ENCODE measurements at places on chromosomes 6 and 20.

DNA sequence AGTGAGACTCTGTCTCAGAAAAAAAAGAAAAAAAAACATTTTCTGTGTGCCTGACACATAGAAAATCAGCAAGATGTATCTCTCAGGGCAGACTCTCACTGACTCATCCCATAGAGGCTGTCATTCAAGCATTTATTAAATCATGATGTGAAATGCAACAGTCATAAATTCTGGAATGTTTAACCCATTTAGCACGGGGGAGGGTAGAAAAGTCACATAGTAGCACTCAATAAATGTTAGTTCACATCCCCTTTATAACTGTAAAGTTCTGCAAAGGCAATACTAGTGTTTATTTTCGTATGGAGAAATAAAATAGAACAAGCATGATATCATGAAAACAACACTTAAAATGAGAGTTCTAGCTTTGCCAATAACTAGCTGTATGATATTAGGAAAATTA, 15.5 kb upstream of the CARMIL1 start:
- no peak for DNase-seq

- DNase-seq, result no peak
Measured at GRCh38 chr20:16596991-16597390, 23.7 kb upstream of the KIF16B start.

- no peak for DNase-seq
Measured at GRCh38 chr6:155491421-155491820, 35.8 kb upstream of the NOX3 start.

- no peak for DNase-seq
Measured at GRCh38 chr20:50304923-50305635, 114.4 kb downstream of the CEBPB start.

GRCh38 chr20:64131406-64131805, 24.0 kb upstream of the NPBWR2 start:
- no peak for DNase-seq

DNA sequence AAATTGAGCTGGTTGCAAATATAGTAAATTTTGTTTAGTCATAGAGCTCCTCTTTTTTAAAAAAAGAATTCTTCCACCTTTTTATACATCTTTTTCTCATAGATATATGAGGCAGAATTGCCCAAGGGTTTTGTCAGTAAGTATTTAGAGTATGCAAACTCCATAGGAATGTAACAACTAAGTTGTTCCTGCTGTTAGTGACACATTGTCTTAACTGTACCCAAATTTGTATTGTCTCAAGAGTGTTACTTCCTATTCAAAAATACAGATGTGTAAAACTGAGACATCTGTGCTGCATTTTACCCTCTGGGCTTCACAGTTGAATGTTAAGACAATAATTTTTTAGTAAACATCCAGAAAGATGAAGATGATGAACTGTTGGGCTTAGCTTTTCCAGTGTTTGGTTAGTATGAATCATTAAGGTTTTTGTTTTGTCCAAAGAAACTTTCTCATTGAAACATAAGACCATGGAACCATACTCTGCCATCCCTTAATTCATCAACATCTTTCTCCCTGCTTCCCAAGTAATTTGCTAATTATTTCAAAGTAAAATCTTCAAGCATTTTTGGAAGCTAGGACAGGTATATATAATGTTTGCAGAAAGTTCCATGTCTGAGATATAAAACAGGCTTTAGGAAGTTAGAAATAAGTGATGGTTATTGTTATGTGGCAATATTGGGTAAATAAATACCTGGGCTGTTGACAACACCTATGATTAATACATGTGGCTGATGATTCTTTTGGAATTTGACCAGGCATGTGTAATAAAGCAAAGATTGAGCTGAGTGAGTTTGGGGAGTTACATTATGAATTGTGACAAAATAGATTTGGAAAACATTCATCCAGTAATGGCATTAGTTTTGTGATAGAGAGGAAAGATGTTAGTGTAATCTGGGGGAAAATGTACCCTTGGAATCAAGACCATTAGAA, 11.2 kb downstream of the OGFRL1 start:
- no peak for DNase-seq

DNA sequence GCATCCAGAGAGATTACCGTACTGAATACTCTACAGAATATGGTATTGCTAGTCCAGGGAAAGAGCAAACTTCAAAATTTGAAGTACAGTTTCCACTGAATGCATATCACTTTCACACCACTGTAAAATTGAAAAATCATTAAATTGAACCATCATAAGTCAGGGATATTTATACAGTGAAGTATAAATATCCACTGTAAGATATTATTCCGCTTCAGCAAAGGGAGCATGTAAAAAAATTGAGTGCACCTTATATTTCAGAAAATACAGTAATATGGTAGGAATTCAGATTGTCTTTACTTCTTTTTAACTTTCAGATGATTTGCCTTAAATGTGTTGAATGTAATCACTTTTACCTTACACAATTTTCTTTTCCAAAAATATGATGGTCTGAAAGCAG, 60.9 kb upstream of the TXNDC5 start:
- no peak for DNase-seq

DNA sequence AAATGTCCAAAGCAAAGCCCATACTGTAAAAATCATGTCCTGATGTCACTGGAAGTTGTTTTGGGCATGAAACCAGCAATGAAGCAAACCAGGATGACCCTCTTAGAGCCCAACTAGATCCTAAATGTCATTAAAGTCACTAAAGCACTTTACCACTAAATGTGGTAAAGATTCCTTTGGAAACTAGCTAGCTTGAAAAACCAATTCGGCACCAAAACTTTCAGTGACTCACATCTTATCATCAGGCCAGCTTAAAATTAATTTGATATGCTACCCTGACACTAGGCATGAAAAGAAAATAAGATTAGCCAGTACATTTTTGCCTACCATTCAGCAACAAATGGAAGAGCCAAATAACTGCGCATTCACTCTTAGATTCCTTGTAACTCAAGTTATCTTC, 145.8 kb downstream of the PACRG start:
- no peak for DNase-seq

DNA sequence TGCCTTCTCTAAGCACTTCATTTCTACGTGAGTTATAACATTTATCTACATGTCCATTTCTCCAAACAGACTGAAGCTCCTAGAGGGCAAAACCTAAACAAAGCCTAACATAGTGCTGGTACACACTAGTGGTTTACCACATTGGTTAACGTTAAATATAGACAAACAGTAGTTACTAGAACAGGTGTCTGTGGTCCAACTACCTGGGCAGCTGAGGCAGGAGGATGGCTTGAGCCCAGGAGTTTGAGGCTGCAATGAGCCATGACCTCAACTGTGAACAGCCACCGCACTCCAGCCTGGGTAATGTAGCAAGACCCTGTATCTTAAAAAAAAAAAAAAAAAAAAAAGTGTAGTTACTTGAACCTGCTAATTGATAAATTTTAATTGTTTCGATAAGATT, 26.5 kb downstream of the PTPRK start:
- DNase-seq, result no peak

DNA sequence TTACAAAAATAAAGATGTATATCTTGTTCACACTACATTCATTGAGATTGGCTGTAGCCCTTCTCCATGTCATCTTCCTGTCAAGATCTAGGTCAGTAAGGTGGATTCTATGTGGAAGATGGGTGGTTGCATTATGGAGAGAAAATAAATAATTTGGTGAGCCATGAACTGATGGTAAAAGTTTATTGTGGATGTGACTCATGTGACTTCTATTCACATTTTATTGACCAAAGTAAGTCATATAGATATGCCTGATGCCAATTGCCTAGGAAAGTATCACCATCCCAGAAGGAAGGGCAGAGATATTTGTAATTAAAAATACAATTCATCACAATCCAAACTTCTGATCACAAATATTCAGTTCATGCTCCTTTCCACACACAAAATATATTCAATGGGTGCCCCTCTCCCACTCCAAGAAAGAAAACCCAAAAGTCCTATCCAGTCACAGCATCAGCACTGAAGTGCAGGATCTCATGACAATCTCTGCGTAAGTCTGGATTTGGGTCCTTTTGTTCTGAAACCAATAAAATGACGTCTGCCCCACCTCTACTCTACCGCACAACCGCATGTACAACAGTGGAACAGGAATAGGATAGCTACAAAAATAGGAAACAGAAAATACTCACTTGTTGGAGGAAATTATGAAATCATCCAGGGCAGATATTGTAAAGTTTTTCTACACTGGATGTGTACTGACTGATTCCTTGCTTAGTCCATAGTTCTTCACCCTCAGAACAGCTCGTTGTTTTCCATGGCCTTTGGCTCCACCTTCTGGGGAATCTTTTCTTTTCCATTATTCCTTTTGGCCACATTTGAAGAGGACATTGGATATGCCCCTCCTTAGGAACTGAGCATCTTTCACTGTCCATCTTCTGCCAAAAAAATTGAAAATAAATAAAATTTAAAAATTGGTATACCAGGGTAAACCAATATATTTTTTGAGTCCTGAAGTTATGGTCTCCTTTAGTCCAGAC, 16.1 kb upstream of the SLC17A3 start:
- peak; percentile 2 for DNase-seq

GRCh38 chr6:162056745-162057144, 670.8 kb downstream of the PRKN start:
- no peak for DNase-seq

DNA sequence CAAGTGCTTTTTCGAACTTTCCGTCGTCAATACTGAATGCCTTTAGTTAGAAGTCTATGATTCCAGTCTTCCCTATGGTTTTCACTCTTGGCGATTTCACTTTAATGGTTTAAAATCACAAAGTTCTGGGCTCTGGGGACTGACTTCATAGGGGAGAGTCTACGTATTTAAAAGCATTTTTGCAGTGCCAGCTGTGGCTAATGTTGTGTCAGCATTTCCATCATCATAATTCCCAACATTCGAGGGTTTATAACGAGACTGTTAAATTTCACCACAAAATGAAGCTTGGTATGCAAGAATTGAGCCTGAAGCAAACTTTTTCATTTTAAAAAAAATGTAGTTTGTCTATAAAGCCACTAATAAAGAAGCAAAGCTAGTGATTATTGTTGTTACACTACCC, 242.7 kb downstream of the SOX4 start:
- DNase-seq, result no peak

DNA sequence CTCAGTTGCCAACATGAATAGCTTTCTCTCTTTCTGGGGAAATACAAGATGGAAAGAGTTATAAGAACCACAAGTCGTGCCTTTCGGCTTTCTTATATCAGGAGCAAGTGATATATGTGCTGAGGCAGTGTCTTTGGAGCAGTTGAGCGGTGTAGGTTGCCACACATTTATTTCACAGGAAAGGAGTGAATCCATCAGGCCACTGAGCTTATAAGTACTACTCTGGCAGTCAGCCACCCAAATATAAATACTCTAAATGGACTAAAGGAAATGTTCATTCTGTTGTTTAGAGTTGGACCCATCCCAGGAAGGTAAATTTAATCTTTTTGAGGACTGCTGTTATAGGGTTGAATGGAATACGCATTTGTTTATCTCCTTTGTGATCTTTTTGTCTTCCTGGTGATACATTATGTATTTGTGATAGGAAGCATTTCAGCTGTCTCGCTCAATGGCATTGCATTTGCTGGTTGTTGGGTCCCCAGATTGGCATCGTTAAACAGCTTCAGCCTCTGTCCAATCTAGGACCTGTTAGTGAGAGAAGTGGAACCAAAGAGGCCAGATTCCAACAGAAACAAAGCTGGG, 139.7 kb downstream of the SOBP start:
- DNase-seq, result no peak

DNA sequence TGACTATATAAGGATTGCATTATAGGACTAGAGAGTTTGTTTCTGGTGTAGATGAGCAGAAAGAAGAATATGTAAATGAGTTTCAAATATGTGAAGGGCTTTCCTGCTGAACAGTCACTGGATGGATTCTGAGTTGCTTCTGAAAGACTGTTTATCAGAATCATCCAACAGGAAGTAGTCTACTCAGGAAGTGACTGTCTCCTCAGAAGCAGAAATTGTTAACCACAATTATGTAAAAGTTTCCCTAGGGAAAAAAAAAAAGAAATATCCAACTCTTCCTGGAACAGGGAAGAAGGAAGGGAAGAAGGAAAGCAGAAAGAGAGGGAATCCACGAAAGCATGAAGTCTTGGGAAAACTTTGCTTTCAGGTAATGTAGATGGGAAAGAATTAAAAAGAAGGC, 138.9 kb downstream of the TENT5A start:
- no peak for DNase-seq

DNA sequence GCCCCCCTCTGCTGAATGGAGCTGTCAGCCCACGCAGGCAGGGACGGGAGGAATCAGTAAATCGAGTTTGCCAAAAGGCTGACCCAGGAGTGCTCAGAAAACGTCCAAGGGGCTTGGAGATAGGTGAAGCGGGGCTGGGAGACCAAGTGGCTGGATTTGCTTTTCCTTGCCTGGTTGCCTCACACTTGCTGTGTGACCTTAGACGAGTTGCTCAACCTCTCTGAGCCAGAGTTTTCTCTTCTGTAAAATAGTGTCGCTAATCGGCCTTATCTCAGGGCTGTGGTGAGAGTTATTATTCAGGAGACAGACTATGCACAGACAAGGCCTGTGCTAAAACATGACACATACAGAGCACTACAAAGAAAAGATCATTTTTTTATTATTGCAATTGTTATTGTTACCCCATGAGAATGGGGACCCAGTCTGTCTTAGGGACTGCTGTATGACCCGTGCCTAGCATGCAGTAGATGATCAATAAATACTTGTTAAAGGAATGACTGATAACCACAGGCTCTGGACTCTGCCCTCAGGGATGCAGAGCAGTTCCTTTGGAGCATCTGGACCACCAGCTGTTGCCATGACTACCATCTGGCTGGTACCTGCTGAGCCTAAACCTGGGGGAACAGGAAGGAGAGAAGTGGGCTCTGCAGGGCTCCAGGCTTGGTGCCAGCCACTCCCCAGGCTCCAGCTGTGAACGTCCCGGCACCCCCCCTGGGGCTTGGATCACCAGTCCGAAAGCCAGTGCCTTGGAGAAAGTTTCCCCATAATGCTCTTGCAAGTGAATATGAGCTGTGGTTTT, 901 bp downstream of the KCNK15 start:
- no peak for DNase-seq

GRCh38 chr6:91213229-91213901, 626.5 kb upstream of the MAP3K7 start:
- no peak for DNase-seq

- DNase-seq, result no peak
Measured at GRCh38 chr6:141618180-141618581, 514.5 kb upstream of the GJE1 start.

- peak; percentile 72 for DNase-seq
Measured at GRCh38 chr20:37007898-37008649, 56.6 kb upstream of the SAMHD1 start.

GRCh38 chr20:61387204-61387953, 135.3 kb downstream of the CDH4 start:
- DNase-seq, result no peak

- no peak for DNase-seq
Measured at GRCh38 chr6:169249057-169249456, 4.6 kb downstream of the THBS2 start.

DNA sequence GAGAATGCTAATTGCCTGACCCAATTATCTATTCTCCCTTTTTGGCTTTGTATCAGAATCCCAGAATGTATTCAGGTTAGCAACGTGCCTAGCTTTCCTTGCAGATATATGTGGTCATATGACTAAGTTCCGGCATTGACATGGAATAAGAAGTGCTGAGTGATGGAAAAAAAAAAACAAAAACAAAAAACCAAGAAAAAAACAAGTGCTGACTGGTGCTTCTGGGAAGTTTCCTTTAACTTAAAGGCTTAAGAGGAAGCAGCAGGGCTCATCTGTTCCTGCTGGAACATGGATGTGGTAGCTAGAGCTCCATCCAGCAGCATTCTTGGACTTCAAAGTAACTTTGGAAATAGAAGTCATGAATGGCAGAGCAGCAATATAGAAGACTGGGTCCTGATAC, 10.4 kb upstream of the RPF2 start:
- no peak for DNase-seq

- peak; percentile 74 for DNase-seq
Measured at GRCh38 chr6:142853244-142854180, 91.5 kb downstream of the HIVEP2 start.
